ENCODE measurements at places on chromosomes 1 and 21.
A peak's percentile ranks its signal among the peaks of the same experiment; 100 is the strongest.

DNA sequence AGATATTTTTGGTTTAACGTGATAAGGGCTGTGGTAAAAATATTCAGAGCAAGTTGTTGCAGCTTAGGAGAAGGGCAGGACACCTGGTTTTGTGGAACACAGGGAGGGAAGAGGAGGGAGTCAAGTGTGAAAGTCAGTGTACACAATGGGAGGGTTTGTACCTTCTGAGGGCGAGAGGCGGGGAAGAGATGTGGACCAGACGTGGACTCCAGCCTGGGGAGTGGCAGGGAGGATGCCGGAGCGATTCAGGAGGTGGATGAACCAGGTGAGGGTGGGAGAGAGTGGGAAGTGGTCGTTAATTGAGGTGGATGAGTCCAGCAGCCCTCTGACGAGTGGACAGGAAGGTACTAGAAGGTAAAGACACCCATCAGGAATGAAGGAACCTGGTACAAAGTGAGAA is 52.2 kb upstream of the IRF2BP2 start:
- no peaks in the 10 kb centered on the region for H3K36me3 ChIP-seq
- H3K4me3 ChIP-seq = no peak overlapping the region
- DNase-seq = no peak
- H3K27me3 ChIP-seq = no peaks in the 10 kb centered on the region

- DNase-seq = no peak
- H3K27me3 ChIP-seq = no peaks in the 10 kb centered on the region
- H3K4me3 ChIP-seq = no peak overlapping the region
- no peaks in the 10 kb centered on the region for H3K36me3 ChIP-seq
Observed at GRCh38 chr1:214402613-214403083, 121.7 kb downstream of the SMYD2 start.

GRCh38 chr1:231193710-231194340 is 32.0 kb downstream of the TRIM67 start:
- no peaks in the 10 kb centered on the region for H3K36me3 ChIP-seq
- DNase-seq = no peak
- no peaks in the 10 kb centered on the region for H3K27me3 ChIP-seq
- H3K4me1 ChIP-seq = no peaks in the 10 kb centered on the region

DNA sequence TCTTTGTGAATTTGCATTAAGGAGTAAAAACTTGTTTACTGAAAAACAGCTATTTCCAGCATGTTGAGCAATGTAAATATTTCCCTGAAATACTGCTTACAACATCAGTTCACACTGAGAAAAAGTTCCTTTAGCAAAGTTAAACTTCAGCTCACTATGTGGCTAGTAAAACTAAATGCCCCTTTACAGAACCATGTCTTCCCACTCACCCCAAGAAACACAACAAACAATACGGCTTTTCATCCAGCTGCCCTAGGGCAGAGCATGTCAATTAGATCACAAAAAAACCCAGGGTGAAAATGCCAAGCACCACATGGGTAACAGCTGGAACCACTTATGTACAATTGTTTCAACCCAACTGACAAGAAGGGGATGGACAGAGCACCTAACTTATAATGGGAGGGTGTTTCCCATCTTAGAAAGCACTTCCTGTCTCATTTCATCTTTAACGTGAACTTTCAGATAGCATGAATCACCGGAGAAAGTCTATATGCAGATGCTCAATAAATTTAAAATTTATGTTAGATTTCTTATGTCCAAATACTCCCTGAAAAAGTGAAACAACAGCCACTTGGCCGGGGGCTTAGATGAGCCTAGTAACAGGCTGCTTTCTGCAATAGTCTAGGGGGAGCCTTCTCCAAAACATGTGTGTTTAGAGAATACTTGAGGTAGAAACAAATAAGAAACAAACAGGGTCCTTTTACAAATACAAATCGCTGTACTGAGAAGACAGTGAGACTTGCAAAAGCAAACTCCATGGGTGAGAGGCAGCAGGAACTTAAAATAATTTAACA is 6.6 kb downstream of the NID1 start:
- peak overlapping the region; percentile 16 for H3K4me3 ChIP-seq
- peaks cover 9% of the 10 kb centered on the region for H3K4me1 ChIP-seq
- no peaks in the 10 kb centered on the region for H3K36me3 ChIP-seq
- H3K27ac ChIP-seq = no peak overlapping the region
- no peak for DNase-seq
- no peaks in the 10 kb centered on the region for H3K27me3 ChIP-seq

- H3K4me1 ChIP-seq = peaks cover 3% of the 10 kb centered on the region
- H3K36me3 ChIP-seq = no peaks in the 10 kb centered on the region
- no peaks in the 10 kb centered on the region for H3K27me3 ChIP-seq
- H3K27ac ChIP-seq = no peak overlapping the region
- no peak for DNase-seq
Observed at GRCh38 chr1:157033357-157033876, 12.1 kb downstream of the ARHGEF11 start.

DNA sequence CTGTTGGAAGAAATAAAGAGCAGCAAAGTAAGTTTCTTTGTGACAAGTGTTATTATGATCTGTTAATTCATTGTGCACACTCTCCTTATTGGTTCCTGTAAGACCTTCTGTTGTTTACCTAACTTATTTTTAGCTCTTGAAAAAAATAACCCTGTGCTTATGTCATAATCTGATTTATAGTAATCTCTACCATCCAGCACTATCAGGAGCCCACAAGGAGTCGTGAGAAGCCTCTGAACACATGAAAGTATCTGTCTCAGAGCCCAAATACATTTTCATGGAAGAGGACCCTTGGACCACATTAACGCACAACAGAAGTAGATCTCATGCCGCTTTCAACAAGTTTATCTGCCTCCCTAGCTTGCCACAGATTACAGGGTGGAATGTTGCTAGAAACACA is 45.8 kb downstream of the CENPF start:
- H3K4me1 ChIP-seq = no peaks in the 10 kb centered on the region
- no peak overlapping the region for H3K4me3 ChIP-seq
- DNase-seq = no peak
- H3K27me3 ChIP-seq = no peaks in the 10 kb centered on the region
- no peaks in the 10 kb centered on the region for H3K36me3 ChIP-seq

DNA sequence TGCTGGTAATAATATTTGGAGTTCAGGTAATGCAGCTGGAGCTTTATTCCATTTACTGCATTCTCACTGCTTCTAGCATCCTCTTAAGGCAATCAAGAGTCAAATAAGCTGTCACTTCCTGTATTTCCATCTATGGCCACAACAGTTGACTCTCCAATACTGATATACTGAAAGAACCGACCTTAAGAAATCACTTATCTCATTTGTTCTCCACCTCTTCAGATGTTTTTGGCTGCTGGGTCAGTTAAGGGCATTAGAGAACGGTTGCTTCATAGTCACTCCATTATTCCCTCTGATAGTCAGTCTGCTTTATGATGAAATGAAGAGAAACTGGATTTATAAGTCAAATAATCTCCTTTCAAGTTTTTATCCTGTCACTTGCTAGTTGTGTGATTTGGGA is 14.2 kb upstream of the RGS4 start:
- no peak overlapping the region for H3K27ac ChIP-seq
- no peak overlapping the region for H3K4me3 ChIP-seq
- H3K27me3 ChIP-seq = no peaks in the 10 kb centered on the region
- H3K4me1 ChIP-seq = no peaks in the 10 kb centered on the region
- no peaks in the 10 kb centered on the region for H3K36me3 ChIP-seq

DNA sequence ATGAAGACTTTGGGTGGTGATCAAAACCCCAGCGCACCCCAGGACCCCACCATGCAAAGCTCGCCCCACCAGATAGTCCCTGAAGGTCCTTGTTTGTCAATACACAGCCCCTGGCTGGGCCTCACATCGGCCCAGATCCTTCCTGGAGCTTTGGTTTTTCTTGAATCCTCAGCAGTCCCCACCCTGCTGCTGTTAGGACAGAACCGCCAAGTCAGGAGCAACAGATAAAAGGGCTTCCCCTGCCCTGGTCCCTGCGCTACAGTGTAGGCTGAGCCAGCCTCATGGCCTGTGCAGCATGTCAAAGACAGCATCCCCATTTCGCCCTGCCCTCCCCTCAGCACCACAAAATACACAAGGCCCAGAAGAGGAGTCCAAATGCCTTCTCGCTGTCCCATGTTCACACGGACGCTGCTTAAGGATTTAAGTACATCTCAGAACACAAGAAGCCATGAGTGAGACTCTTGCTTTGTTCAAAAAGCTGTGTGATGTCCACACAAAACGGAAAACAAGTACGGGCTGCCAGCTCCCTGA is 65.7 kb downstream of the PSMG1 start:
- DNase-seq = no peak
- no peaks in the 10 kb centered on the region for H3K4me1 ChIP-seq
- H3K36me3 ChIP-seq = no peaks in the 10 kb centered on the region
- no peak overlapping the region for H3K27ac ChIP-seq

DNA sequence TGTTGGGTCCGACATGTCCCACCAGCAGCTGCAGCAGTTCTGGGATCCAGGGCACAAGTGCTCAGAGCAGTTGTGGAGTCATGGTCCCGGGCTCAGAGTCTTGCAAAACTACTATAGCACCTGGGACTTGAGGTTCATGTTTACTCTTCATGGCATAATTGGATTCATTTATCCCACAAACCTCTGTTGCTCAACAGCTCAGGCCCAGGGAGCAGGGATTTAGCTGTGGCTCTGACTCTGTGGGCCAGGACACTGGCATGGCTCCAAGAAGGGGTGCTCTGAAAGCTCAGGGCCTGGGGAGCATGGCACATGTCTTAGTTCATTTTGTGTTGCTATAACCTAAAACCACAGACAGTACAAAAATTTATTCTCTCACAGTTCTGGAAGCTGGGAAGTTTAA is 626.7 kb upstream of the ADGRL2 start:
- no peak overlapping the region for H3K27ac ChIP-seq
- H3K4me3 ChIP-seq = no peak overlapping the region
- H3K27me3 ChIP-seq = no peaks in the 10 kb centered on the region

DNA sequence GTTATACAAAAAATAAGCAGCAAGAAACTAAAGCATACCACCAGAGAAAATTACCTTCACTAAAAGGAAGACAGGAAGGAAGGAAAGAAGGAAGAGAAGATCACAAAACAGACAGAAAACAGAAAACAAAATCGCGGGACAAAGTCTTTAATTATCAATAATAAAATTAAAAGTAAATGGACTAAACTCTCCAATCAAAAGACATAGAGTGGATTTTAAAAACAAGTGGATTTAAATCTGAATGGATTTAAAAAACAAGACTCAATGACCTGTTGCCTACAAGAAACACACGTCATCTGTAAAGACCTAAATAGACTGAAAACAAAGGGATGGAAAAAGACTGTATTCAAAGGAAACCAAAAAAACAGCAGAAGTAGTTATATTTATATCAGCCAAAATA is 75.7 kb upstream of the MAGI3 start:
- no peak overlapping the region for H3K27ac ChIP-seq
- no peaks in the 10 kb centered on the region for H3K4me1 ChIP-seq
- DNase-seq = no peak
- H3K27me3 ChIP-seq = no peaks in the 10 kb centered on the region
- no peaks in the 10 kb centered on the region for H3K36me3 ChIP-seq
- no peak overlapping the region for H3K4me3 ChIP-seq

GRCh38 chr1:45317166-45317565 is 9.5 kb upstream of the HPDL start:
- no peaks in the 10 kb centered on the region for H3K4me1 ChIP-seq
- H3K36me3 ChIP-seq = no peaks in the 10 kb centered on the region
- no peaks in the 10 kb centered on the region for H3K27me3 ChIP-seq
- DNase-seq = no peak
- no peak overlapping the region for H3K4me3 ChIP-seq

DNA sequence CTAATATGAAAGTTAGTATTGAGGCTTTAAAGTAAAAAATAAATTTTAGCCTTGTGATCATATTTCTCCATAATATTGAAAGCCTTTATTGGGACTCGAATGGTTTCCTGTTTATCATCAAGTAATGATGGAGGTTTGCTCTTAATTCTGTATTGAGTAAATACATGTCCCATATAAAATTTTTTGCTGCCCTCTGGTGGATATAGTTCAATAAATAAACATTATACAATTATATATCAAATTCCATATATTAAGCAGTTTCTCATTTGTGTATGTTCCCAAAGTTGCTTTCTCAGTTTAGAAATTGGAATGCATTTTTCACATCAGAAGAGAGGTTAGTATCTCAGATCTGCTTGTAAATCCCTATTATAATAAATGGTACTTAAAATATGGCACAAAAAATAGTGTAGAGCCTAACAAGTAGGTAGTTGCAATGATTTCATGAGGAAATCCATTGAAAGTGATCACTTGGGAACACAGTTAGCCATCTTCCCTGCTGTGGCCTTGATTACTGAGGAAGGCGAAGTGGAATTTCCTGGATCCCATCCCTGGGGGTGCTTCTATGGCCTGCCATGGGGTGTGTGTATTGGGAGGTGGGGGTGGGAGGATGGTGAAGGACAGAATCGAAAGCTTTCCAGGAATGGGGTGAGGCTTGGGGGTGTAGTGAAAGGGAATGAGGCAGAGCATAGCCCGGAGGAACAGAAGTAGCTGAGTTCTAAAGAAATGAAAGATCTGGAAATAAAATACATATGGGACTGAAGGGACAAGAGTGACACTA is 84.1 kb upstream of the C21orf91 start:
- H3K36me3 ChIP-seq = no peaks in the 10 kb centered on the region
- H3K4me3 ChIP-seq = no peak overlapping the region
- no peak overlapping the region for H3K27ac ChIP-seq
- DNase-seq = no peak
- no peaks in the 10 kb centered on the region for H3K27me3 ChIP-seq
- no peaks in the 10 kb centered on the region for H3K4me1 ChIP-seq

DNA sequence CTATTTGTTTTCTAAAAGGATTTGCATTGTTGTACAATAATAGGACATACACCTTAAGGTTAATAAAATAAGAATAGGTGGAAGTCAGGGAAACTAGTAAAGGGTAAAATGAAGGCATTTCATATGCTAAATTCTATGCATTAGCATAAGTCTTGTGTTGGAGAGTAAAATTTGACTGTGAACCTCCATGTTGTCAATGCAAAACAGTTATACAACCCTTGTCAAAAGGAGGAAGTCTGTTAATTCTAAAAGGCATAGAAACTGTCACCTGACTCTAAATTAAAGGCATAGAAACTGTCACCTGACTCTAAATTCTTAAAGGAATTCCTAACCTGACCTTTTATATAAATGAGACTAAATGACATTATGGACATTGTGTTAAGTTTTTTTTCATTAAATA is 291.8 kb downstream of the OLFM3 start:
- H3K4me3 ChIP-seq = no peak overlapping the region
- no peaks in the 10 kb centered on the region for H3K4me1 ChIP-seq
- H3K27ac ChIP-seq = no peak overlapping the region
- no peaks in the 10 kb centered on the region for H3K27me3 ChIP-seq
- no peaks in the 10 kb centered on the region for H3K36me3 ChIP-seq

DNA sequence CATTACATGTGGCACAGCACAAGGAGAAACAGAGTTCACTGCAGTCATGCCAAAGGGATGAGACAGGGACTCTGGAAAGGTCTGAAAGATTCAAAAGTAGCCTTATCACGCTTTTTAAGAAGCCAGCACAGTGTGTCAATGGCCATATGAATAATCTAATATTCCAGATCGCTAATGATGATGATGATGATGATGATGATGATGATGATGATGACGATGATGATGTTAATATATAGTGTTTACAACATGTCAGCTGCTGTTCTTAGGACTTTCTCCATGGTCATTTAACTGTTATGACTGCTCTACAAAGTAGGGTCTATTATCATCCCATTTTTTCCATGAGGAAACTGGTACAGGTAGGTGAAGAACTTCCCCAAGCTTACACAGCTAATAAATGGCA is 64.4 kb downstream of the NTMT2 start:
- no peaks in the 10 kb centered on the region for H3K36me3 ChIP-seq
- H3K27ac ChIP-seq = no peak overlapping the region
- H3K27me3 ChIP-seq = no peaks in the 10 kb centered on the region
- H3K4me3 ChIP-seq = no peak overlapping the region

GRCh38 chr1:24870551-24871195 is 59.4 kb downstream of the RUNX3 start:
- no peaks in the 10 kb centered on the region for H3K27me3 ChIP-seq
- no peaks in the 10 kb centered on the region for H3K4me1 ChIP-seq
- H3K4me3 ChIP-seq = no peak overlapping the region
- no peak overlapping the region for H3K27ac ChIP-seq
- H3K36me3 ChIP-seq = no peaks in the 10 kb centered on the region
